ENCODE measurements at places on chromosomes 13 and 19.

GRCh38 chr13:98626298-98626935 lies 49.5 kb upstream of the STK24 start:
- no peak for DNase-seq

GRCh38 chr13:60275208-60275607 lies 111.5 kb upstream of the DIAPH3 start:
- no peak for DNase-seq

DNA sequence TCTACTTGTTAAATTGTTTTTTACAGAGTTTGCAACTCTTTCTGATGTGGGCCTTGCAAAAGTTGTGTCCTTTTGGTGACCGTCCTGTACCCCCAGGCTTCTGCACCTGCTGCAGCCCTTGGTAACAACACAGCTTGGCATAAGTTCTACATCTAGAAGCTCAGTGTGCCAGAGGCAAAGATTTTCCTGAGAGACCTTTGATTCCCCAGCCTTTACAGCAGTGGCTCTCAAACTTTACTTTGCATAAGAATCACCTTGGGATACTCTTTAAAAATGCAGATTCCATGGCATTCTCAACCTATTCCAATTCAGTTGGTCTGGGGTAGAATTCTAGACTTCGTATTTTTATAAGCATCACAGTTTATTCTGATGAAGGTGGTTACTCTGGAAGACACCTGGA lies 260.9 kb downstream of the DCT start:
- DNase-seq, result no peak

GRCh38 chr19:3768015-3768747 lies 3.8 kb downstream of the RAX2 start:
- no peak for DNase-seq

DNA sequence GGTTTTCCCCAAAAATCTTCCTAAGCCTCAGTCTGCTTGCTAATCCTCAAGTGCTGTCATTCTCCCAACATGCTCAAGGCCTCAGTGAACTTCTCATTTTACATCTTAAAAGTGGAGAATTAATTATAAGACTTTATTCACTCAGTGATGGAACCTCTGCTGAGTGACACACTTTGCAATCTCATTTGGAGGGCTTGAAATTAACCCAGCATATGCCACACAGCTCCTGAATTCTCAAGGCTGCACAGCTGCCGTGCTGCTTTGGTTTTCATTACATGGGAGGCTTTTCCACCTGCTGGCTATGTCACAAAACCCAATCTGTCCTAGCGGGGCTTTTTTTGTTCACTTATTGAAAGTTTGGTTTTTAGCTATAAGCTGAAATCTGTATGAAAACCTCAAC lies 28.3 kb upstream of the SERPINE3 start:
- DNase-seq, result no peak

GRCh38 chr13:32911506-32911905 lies 104.7 kb upstream of the KL start:
- DNase-seq, result peak; percentile 36

DNA sequence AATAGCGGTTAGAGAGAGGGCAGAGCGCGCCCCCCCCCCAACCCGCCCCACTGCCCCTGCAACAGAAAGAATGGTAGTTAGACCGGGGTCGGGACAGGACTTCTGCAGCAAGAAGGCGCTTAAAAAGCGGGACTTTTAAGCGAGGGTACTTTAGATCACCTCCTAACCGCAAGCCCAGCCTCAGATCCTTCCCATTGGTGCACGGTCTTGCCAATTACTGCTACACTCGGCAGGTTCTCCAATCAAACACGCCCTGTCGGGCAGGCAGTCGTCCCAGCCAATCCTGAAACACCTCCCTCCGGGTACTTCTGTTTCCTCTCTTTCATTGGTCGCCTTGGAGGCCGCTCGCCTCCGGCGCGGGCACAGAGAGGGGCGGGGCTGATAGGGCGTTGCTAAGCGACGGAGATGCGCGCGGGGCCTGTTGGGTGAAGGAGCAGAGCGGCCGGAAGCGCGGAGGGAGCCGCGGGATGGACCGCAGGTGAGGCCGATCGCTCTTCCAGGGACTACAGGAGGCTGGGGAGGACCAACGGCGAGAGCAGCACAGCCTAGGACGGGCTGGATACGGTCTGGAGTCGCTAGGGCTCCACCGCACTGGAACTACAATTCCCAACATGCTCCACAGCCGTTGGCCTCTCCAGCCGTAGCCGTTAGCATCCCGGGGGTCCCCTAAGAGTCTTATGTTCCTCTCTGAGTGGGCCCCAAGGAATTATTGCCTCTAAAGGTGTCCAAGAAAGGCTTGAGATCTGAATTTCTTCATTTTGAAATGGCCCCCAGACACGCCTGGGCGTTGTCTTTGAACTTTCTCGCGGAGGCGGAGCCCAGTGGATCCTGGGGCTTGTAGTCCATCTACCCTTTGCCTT lies at the start of gene PROSER3:
Gene PROSER3 (plus strand): TSS at position 428 of the 860 bp plus-strand sequence. CDS start 40 bp downstream, at position 468.
- DNase-seq, result peak; percentile 98

DNA sequence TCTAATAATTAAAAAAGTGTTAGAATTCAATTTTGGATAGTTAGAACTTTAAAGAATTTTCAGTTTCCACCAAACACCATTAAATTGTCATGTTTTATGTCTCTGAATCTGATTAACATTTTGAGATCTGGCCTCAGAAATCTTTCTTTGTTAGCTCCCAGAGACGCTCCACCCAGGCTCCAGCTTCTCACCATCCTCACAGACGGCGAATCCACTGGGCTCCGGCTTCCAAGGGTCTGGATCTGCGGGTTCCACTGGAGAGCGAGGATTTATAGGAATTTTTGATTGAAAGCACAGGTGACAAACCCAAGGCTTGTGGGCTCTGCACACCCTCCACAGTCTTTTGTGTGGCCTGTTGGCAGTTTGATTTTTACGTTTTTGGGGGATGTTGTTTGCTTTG lies 160.6 kb downstream of the URI1 start:
- DNase-seq, result no peak

DNA sequence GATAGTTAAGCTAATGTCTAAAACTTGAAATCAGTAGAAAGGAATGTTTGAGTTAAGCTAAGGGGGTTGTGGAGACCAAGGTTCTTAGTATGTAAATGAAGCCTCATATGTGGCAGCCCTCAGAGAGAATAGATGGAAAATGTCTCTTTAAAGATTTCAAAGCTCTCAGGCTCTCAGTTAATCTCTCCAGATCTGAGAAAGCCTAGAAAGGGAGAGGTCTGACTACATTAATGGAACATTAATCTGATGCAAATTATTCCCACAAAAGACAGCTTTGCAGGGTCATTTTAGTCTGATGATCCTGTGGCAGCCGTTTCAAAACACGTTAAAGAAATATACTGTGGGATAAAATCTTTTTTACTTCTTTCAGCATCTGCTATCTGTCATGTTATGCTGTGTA lies 267.0 kb downstream of the SLC7A1 start:
- DNase-seq, result no peak

GRCh38 chr13:49357694-49358093 lies 86.2 kb downstream of the CAB39L start:
- DNase-seq, result no peak

DNA sequence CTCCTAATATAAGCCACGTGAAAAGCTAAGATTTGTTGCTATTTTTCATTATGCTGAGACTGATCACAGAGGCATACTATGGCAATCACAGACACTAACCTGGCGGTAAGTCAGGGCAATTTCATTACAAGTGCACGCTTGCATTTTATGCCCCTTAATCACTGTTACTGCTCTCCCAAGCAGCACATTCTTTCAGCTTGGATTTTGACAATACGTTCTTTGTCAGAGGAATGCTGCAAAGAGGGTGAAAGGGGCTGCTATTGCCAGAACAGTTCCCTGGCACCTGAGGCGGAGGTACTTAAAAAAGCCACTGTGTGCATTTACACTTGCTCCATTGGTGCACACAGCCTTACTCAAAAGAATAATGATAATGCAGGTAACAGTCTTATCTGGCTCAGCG lies 346.6 kb downstream of the RFC3 start:
- DNase-seq, result no peak

DNA sequence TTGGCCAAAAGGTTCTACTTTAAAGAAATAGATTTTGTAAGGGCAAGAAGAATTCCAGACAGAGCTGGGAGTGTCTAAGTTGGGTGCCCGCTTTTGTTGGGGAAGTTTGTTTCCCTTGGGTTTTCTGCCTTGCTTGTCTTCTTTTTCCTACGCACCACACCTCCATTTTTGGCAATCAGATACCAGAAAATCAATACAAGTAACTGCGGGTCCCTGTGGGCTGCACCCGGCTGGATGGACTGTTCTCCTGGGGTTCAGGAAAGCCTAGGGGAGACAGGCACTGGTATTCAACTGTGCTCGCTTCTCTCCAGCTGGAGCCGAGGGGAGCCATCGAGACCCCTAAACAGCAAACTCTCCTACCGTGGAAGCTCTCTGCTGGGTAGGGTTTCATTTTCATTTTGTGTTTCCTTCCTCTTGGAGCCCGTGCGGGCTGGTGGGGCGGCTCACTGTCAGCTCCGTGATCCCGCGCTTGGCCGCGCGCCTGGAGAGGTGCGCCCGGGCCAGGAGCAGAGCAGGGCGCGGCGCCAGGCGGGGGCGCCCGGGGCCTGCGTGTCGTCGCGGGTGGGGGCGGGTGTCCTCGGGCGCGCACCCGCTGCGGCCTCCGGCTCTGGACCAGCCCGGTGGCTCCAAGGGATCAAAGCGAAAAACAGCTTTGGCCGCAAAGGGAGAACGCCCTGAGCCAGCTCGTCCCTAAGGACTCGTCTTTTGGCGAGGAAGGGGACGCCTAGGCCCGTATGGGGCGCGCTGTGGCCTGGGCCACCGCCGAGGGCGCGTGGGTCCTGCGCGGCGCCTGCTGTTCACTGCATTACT lies 347.2 kb downstream of the ZNF536 start:
- DNase-seq, result peak; percentile 15

GRCh38 chr13:60463787-60464186 lies 66.8 kb downstream of the TDRD3 start:
- DNase-seq, result no peak

DNA sequence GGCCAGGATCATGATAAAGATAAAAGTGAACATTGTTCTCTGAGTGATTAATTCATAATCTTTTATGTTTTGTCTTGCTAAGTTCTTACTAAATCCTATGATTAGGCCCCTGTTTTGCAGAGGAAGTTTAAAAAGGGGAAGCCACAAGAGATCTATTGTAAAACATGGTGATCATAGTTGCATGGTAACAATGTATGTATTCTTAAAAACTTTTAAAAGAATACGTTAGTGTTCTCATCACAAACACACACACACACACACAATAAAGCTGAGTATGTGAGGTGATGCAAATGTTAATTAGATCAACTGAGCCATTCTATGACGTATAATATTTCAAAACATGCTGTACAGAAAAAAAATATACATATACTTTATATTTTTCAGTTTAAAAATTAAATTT lies 51.2 kb downstream of the MBD3L2B start:
- no peak for DNase-seq

DNA sequence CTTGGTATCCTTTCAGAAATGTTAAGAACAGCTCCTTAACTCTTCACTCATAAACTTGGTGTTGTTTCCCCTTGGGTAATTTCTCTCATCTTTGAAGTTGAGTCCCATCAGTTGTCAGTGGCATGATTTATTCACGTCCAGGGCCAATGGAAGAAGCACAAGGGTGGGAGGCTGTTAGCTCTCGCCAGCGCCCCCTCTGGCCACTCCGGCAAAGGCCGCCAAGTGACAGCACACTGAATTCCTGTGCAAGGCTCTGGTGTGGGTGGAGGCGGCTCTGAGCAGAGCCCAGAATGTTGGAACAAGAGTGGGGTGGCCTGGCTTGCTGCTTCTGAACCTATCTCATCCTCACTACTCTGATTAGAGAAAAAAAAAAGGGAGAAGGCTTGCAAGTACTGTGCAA lies 13.1 kb upstream of the MEDAG start:
- DNase-seq, result peak; percentile 64

GRCh38 chr19:39430675-39431593 lies 4.8 kb downstream of the RPS16 start:
- DNase-seq, result peak; percentile 74

- DNase-seq, result no peak
Measured at GRCh38 chr19:51803967-51804366, 9.0 kb downstream of the FPR3 start.

DNA sequence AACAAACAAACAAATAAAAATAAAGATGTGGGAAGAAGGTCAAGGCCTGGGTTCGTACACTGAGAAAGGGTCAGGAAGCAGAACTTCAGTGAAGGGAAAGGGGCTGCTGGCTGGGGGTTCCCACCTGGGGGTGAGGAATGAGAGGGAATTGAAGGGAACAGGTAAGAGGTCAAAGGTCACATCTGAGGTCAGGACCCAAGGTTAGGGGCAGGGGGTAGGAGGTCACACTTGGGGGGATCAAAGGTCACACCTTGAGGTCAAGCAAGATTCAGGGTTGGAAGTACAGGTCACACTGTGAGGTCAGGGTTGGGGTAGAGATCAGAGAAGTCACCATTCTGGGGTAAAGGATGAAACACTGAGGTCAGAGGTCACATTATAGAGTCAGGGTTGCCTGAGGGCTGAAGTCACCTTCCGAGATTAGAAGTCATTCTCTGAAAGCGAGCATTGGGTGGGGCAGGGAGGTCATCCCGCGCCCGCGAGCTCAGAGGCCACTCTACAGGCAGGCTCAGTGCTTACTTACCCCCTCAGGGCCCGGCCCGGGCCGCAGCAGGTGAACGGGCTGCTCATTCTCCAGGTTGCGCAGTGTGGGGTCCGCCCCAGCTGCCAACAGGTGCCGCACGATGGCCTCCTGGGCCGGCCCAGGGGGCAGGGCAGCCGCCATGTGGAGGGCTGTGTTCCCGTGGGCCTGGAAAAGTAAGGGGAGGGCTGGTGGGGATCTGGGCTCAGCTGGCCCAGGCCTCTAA lies 10.8 kb downstream of the NFKBID start:
- no peak for DNase-seq

DNA sequence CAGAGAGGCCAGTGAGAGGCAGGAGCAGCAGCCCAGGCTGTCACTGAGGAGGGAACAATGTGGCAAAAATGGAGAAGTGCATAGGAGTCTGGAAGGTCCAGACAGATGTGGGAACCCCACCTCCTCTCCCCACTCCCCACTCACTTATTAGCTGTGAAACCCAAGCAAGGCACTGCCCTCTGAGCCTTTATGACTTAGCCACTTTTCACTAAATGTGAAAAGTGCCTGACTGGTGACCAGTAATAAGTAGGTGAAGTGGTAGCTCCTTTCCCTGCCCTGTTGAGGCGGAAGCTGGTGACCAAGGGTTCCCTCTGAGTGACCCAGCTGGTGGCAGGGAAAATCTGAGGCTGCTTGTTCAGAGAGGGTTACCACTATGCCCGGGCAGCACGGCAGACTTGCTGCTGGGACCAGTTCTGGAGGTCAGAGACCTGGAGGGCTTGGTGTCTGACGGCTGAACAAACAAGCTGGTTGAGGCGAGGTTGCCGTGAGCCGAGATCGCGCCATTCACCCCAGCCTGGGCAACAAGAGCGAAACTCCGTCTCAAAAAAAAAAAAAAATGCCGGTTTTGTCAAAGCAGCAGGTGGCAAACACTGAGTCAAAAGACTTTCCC lies 80.0 kb downstream of the ZNF429 start:
- DNase-seq, result no peak
